ENCODE measurements at places on chromosomes 2 and 18.

GRCh38 chr2:62589691-62590356, 83.8 kb upstream of the TMEM17 start:
- DNase-seq: no peak

- DNase-seq: peak; percentile 47
Measured at GRCh38 chr2:9813312-9814128, 29.8 kb upstream of the TAF1B start.

DNA sequence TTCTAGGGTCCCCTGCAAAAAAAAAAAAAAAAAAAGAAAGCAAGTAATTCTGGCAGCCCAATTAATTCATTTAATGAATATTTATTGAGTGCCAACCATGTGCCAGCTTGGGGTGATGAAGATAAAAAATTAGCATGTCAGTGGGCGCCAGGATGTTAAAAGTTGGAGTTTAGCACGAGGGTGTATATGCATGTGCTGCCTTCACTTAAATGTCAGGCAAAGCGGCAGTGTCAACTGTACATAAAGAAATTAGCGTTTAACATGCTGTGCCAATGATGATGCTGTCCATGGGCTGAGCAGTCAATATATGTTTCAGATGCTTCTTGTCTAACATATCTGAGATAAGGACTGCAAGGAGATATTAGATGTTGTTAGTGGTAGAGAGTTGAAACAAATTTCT, 49.5 kb downstream of the ASAP2 start:
- DNase-seq: no peak

GRCh38 chr2:20747317-20747716, 75.6 kb downstream of the LDAH start:
- DNase-seq: no peak

- no peak for DNase-seq
Measured at GRCh38 chr2:26020231-26020640, 13.6 kb upstream of the RAB10 start.

DNA sequence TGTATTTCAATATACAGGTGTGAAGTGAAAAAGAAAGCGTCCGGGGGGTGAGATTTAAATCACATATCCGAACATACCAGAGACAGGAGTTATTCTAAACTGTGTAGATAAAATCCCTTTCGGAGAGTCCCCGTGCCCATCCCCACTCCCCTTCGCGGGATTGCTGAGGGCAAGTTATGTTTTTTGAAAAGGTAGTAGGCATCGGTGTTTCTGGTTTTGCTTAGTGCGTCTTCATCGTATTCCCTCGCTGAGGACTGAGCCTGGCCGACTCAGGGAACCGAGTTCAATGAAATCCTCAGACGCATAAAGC, 583.4 kb downstream of the ZEB2 start:
- no peak for DNase-seq

GRCh38 chr2:17191223-17191622, 327.0 kb downstream of the RAD51AP2 start:
- DNase-seq: no peak

DNA sequence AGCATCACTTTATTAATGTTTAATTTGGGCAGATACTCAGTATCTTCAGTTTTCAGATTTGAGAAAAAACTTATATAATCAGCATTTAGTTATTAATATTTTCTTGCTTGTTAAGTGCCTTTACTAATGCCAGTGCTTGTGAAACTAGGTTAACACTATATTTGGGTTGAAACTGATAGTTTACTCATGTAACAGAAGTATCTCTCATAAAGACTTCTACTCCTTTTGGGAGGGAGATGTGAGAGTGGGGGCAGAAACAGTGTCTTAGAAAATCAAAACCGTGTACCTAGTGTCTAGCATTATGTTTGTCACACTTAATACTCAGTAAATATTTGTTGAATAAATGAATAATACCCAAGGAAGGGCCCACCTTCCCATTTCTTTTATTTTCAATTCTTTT, 129.5 kb downstream of the MSTN start:
- DNase-seq: no peak

DNA sequence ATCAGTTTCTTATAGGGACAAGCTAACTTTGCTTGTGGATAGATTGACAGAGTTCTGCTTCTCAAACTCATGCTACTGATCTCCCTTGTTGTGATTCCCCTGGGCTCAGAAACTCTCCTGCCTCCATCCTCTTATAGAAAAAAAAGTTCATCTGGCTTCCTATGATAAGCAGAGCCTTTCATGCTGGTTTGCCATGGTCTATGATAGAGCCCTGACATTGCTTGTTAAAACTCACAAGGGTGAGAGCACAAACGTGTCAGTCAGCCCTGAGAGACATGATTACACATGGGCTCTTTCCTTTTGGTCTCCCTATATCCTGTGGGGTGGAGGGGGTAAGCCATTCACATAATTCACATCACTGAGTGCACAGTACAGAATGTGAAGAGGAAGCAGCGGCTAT, 121.8 kb downstream of the TDRD15 start:
- no peak for DNase-seq

GRCh38 chr2:189536830-189537229, 43.8 kb downstream of the SLC40A1 start:
- no peak for DNase-seq

DNA sequence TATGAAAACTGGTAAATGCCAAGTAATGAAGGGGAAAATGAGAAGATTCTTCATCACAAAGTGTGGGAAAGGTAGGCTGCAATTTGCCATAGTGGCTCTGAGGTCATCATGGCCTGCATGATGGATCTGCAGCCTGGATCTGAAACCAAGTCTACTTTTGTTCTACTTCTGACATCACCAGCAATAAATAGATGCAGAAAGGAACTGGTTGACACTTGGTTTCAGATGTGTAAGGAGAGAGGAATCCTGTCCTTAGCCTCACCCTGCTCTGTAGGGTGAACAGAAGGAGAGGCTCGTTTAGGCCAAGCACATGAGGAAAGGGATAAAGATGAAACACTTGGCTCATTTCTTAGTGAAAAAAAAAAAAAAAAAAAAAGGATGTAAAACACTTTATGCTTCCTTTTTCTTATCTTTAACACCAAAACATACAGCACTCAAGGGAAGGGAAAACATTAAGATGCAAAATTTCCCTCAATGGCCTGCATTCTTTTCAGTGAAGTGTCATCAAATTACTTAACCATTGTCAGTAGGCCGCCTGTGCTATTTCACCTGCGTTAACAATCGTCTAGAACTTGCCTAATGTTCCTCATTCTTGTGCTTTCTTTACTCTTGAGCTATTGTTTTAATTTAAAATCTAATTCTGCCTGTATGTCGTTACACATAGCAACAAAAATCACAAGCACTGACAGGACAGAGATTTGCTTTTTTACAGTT, 3.9 kb downstream of the NEB start:
- no peak for DNase-seq

- peak; percentile 12 for DNase-seq
Measured at GRCh38 chr2:171086352-171087290, 74.1 kb downstream of the TLK1 start.

GRCh38 chr2:239811111-239811781, 213.9 kb downstream of the NDUFA10 start:
- no peak for DNase-seq

DNA sequence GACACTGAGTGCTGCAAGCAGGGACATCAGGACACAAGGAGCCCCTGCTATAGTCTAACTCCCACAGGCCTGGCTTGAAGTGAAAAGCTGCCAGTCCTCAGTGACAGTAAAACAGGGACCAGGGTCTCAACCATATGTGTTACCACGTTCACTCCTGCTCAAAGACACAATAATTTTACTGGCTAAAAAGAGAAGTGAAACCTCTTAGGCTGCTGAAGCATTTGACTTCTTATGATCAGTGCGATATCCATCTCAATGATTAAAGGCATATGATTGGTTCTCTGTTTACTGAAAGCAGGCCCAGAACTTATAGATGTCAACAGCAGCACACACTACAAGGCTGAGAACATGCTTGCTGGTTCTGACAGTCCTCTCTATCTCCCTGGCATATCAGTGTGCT, 129.8 kb upstream of the LMAN1 start:
- DNase-seq: no peak

GRCh38 chr2:898319-898718, 52.3 kb upstream of the SNTG2 start:
- no peak for DNase-seq

- no peak for DNase-seq
Measured at GRCh38 chr2:147181351-147182029, 663.3 kb upstream of the ACVR2A start.

All from activated T-helper 1 cell treated with Interleukin-2 at 50 U/mL for 16 hours (primary cell).